Testis (tissue), 5 donors: ENCODE measurements at places on chromosomes 2 and 18. TPM values are rescaled to one million over a fixed set of nuclear protein-coding genes. Genes with fewer than 3 reads are reported as not detected.
A peak's percentile ranks its signal among the peaks of the same experiment; 100 is the strongest.

DNA sequence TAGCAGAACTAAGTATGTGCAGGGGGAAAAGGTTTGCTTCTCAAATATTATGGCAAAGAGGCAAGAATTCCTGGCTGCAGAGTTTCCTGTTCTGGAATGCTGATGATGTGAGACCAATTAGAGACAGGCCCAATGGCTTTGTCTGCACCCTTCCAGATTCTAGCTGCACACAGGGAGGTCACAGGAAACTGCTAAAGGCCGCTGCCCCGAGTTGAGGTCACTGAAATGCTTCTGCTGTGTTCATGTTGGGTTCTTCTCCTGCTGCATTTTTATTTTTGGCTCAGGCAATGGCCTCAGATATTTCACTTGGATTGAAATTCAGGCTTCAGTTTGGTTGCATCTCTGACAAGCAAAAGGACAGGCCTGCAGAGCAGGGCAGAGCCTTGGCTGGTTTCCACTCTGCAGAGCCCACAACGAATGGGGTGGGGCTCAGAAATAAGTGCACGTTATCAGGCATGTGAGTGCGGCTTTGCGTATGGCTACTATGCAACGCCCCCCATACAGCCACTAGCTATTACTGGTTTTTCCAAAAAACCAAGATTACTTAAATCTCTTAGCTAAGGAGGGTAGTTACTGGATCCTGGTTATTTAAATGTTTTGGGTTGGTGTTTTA lies 66.9 kb upstream of the FZD5 start:
- no peak for DNase-seq

GRCh38 chr2:25567406-25567805 lies 106.0 kb downstream of the DTNB start:
- DNase-seq = peak; percentile 51

DNA sequence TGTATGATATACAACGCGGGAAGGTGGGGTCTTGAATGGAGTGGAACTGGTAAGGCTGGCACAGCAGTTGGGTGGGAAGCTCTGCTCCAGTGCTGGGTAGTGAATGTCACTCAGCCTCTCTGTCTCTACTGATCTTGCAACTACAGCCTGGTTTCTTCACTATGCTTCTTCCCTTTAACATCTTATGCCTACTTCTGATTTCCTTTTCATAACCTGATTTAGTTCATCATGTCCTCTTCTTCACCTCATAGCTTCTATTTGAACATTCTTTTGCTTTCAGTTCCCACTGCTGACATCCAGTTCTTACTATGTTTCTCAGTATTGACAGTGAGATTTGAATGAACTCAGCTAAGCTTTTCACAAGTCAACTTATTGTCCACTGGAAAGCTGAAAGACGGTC lies 286.2 kb downstream of the ARL6IP6 start:
- DNase-seq = no peak

DNA sequence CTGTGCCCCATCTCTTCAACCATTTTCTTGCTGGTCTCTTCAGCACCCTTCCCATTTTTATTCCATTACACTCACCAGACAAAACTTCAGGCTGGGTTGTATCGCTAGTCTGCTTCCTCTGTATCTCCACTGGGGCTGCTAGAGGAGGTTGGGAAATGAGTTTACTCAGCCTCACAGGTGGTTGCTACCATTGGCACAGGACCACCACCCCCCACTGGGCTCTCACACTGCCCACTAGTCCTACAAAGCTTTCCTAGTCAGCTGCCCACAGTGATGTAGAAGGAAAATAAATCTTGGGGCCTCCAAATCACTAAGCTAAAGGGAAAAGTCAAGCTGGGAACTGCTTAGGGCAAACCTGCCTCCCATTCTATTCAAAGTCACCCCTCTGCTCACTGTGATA lies 12.3 kb upstream of the IL1B start:
- DNase-seq = no peak

Gene CRYGC
- total RNA-seq = 2.2 TPM

Gene LGALSL
- 10.8 TPM for total RNA-seq
